NCI-H82 (cell line): ENCODE measurements at places on chromosomes 2 and 18.

GRCh38 chr2:207357216-207357615 lies 172.5 kb upstream of the CREB1 start:
- no peak for DNase-seq

- DNase-seq = peak; percentile 97
Observed at GRCh38 chr2:39107724-39108273, 13.1 kb downstream of the SOS1 start.

GRCh38 chr18:56789004-56789888 lies 138.1 kb downstream of the WDR7 start:
- peak; percentile 69 for DNase-seq

DNA sequence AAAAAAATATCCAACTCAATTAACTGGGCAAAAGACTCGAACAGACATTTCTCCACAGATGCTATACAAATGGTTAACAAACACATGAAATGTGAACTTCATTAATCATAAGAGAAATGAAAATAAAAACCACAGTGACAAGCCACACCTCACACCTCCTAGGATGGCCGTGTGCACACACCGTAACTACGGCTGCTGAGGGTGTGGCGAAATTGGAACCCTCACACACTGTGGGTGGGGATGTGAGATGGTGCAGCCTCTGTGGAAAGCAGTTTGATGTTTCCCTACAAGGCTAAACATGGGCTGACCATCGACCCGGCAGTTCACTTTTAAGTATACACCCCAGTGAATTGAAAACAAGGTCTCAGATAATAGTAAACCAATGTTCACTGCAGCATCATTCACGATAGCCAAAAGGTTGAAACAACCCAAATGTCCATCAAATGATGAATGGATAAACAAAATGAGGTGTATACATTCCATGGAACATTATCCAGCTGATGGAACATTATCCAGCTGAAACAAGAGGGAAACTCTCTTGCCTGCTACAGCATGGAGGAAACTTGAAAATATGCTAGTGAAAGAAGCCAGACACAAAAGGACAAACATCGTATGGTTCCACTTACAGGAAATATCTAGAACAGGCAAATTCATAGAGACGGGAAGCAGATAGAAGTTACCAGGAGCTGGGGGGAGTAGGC lies 32.2 kb downstream of the ZAP70 start:
- DNase-seq = no peak

- no peak for DNase-seq
Observed at GRCh38 chr18:23258566-23259469, 123.5 kb downstream of the CABLES1 start.

DNA sequence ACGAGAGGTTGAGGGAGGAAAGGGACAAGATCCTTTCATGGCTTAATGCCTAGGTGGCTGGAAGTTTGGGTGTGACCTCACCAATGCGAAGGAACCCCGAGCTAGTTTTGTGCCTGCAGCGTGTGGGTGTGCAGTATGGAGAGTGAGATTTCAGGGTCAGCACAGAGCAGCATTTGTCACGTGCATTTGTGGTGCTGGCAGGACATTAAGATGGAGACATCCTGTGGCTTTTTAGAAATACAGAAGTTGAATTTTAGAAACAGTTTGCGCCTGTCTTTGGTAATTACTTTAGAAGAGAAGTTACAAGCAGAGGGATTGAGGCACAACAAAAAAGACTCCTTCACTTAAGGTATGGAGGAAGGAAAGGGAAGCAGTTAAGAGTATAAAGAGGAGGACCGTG lies 258.2 kb upstream of the THUMPD2 start:
- DNase-seq = no peak

DNA sequence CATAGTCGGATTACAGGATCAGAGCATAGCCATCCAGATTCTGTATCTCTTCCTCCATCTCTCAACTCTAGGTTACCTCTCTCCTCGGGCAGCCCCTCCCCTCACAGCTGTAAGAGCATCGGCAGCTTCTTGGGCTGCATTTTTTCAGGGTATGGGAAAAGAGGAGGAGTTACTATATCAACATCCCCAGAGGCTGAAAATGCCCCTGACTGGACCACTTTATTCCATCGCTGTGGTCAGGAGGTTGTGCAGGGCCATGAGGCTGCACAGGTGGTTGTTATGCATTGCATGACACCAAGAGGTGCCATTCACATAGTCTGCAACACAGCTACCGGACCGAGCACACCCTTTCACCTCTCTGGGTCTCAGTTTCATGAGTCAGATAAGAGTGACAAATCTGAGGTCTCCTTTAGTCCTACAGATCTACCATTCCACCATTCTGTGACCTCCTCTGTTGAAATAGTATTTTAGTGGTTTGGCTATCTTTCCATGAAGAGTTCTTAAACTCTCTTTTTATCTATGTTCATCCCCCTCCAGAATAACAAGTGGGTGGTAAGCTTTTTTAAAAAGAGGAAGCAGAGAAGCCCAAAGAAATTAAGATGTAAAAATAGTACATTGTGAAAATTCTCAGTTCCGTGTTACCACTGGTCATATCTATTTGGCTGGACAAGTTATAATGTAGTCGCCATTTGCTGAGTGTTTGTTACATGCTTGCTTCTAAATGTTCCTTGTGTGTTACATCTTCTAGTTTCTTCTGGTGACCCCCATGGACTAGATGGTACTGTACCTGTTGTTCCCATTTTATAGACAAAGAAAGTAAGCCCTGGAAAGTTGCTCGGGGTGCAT lies 56.6 kb upstream of the SLC1A4 start:
- no peak for DNase-seq

DNA sequence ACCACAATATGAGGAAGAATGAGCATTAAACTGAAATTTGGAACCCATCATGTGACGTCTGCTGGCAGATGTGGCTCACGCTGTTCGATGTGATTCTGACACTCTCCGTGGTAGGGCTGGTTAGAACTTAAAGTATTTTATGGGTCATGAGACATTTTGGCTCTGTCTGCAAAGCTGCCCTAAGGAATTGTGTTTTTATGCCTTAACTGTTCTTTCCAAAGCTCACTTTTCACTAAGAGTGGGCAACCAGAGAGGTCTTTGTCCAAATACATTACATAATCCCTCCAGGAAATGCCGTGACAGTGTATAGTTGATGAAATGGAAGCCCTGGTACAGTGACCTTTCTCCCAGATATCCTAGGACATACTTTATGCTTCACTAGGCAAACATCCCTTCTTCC lies 119.1 kb downstream of the AQP4 start:
- DNase-seq = peak; percentile 37

DNA sequence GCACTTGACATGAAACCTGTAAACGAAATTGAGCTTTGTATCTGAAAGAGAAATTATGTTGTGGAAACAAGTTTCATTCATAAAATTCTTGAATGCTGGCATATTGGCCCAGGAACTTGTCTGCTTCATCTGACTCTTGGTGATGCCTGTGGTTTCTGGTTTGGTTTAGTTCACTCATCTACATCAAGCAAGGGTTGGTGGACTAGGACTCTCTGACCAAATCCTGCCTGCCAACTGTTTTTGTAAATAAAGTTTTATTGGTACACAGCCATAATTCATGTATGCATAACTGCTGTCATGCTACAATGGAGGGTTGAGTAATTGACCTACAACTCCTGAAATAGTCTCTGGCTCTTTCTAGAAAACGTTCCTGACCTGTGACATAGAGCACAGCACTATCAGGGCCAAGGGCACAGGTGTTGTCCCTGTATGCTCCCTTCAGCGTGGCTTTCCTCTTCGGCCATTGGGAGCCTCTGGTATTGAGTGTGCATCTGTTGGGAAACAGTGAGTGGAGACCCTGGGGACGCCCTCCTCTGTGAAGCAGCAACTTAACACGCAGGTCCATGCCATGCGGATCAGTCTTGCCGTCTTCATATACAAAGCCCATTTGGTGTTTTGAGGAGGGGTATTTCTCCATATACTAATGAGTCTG lies 226.3 kb downstream of the SH3RF3 start:
- no peak for DNase-seq

DNA sequence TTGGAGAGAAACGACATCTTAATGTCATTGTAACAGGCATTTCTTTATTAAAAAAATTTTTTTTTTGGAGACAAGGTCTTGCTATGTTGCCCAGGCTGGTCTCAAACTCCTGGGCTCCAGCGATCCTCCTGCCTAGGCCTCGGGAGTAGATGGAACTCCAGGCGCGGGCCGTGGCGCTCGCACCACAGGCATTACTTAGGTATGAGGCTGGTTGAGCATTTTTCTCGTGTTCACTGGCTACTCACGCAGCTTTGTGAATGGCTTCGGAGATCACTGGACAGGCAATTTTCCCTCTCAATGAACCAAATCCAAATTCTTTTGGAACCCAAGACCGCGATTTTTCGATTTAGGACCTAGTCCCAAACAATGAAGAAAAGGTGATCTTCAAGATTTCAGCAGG lies 795 bp upstream of the TCF7L1 start:
- peak; percentile 40 for DNase-seq

GRCh38 chr2:60746318-60746717 lies 9.8 kb upstream of the PAPOLG start:
- no peak for DNase-seq

- DNase-seq = peak; percentile 91
Observed at GRCh38 chr2:68225119-68225632, 27.2 kb downstream of the PPP3R1 start.

GRCh38 chr2:104487366-104487765 lies 366.5 kb upstream of the POU3F3 start:
- DNase-seq = no peak

- DNase-seq = no peak
Observed at GRCh38 chr2:217761645-217762277, 241.0 kb downstream of the TNS1 start.

- no peak for DNase-seq
Observed at GRCh38 chr2:1648241-1649102, 95.8 kb downstream of the PXDN start.

DNA sequence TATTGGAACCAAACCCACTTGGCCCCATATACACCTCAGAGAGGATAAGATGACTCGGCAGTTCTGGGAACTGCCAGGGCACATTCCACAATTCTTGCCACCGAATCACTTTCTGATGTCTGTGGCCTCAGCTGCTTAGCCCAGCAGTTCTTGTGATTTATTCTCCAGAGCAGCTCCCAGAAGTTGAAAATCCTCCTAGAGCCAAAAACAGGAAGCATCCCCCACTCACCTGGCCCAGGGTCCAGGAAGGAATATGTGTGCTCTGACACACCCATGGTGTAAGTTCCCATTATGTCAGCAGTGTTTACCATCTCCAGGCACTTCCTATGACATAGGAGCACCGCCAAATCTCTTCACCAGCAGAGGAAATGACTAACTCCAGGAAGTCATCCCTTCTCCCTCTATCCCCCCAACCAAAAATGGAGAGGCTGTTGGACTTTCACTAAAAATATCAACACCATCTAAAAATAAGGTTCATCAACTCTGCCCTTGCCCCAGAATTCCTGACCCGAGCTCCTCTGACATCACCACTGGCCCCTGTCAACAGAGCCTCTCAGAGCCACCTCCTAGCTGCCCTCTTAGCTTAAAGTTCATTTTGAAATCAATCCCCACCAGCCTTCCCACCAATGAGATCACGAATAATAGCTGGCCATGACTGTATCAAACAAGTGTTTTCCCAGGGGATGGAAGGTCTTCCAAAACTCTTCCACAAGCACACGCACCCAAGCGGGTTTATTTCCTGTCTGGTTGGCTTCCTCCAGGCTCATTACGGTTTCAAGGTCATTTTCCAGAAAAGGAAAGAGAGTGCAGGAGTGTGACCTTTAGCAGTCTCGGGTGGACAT lies 223.1 kb upstream of the PARD3B start:
- no peak for DNase-seq

DNA sequence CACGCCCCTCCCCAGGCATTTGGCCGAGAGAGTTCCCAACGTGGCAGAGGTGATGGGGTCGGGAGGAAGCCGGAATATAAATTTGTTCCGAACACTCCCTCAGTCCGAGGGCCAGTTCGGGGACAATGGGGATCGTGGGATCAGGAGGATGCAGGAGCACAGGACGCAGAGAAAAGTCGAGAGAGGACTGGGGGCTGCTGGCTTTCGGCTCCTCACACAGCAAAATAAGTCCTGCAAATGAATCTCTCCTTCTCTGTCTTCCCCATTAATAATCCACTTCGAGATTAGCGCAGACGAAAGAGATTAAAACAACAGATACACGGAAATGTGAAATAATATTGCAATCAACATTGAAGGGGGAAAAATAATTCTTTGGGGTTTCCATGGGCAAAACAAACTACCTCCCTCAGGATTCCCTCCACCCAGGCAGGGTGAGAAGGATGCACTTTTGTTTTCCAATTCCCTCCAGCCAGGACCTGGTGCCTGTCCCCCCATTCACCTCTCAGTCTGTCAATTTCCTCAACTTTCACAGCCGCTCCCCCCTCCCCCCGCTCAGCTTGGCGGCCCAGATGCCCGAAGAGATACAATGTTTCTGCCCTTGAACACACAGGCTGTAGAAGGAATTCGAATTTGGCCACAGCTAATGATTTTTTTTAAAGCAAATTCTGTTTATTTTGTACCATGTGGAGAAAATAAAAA lies 3.1 kb upstream of the ZEB2 start:
- peak; percentile 76 for DNase-seq

- DNase-seq = no peak
Observed at GRCh38 chr2:42101206-42102023, 53.6 kb downstream of the PKDCC start.

- DNase-seq = no peak
Observed at GRCh38 chr2:8893474-8893873, 56.1 kb upstream of the KIDINS220 start.
